ENCODE measurements at places on chromosomes 5 and 9.

DNA sequence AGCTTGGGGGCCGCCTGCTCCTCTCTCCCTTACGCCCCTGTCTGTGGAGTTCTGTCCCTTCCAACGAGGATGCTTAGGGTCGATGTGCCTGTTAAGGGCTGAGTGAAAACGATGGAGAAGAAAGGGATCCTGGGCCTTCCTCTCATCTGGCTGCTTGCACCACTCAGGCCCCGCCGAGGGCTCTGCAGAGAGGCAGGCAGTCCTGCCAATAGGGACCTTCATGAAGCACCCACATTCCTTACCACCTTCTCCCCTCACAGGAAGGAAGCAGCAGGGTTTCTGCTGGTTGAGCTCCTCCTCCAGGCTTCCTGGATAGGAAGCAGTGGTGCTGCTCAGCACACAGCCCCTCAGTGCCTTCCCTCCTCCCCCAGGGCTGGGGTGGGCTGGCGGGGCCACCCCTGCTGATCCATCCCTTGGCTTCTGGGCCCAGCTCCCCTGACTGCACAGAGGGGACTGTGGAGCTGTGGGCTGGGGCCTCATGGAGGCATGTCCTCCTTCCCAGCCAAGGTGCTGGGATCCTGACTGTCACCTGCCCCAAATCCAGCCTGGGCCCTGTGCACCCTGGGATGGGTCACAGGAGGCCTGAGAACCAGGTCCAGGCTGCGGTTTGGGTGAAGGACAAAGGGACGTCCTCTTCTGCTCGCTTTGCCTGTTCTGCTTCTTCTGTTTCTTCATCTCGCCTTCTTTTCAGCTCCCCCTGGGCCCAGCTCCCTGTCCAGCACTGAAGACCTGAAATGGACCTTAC is 50.5 kb downstream of the AHRR start:
- no peak for DNase-seq

DNA sequence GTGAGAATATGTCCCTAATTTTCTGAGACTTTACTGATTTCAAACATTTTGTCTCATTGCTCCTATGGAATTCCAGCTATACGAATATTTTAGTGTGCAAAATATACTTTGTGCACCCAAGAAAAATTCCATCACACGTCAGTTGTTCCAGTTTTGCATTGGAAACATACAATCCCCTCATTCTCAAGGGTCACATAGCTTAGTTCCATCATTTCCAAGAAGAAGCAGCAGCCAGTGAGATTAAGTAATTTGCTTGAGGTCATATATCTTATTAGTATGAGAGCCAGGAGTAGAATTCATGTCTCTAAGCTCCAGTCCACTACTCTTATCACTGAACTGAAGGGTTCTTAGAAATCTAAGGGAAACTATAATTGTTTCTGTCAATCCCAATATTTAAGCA is 746.7 kb upstream of the C9orf72 start:
- DNase-seq, result no peak

- peak; percentile 73 for DNase-seq
Measured at GRCh38 chr5:73374520-73375190, 73.9 kb downstream of the FOXD1 start.

DNA sequence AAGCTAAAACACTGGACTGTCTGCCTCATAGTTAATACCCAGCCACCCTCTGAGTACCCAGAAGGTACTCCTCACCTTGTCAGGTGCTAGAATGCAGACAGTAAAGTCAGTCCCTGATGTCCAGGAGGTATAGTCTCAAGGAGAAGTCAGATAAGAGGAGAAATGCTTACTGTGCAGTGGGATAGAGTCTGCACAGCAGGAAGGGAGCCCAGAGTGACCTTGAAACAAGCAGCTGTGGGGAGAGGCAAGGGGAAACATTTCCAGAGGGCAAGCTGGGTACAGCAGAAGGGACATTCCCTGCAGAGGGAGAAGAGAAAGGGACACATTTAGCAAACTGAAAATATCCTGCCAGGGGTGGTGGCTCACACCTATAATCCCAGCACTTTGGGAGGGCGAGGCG is 122.7 kb downstream of the GCNT1 start:
- DNase-seq, result no peak
